T-helper 9 cell (primary cell): ENCODE measurements at places on chromosomes 4 and X.

DNA sequence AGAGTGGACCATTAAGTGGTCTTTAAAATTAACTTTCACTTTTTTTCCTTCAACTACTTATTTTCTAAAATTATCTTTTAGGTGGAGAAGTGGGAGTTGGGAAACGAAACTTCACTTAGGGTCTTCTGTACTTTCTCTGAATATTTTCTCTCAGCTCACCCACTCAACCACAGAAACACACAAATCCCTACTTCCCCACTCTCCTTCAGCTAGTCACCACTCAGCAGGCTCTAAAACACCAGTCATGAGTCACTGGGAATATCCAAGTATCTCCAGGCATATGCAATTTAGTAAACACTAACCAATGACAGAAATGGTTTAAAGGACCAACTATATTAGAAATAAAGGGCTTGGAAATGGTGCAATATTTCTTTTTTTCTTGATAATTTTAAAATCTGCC, 153.0 kb upstream of the RPS6KA6 start:
- DNase-seq, result no peak

DNA sequence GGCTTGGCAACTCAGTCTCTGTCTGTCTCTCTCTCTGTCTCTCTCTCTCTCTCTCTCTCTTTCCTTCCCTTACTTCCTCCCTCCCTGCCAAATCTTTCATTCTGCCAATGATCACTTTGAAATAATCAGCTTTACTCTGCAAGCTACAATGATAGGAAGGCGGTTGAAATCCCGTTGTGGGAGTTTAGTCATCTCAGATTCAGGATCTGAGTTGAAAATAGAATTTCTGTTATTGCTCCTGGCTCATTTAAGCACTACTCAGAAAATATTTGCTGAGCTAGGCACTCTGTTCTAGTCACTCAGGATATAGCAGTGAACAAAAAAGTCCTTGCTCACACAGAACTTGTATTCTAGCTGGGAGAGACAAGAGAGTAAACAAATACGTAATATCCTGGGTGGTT, 56.3 kb upstream of the DCTD start:
- no peak for DNase-seq

GRCh38 chr4:3234171-3235029, 14.6 kb upstream of the MSANTD1 start:
- no peak for DNase-seq

- DNase-seq, result no peak
Observed at GRCh38 chr4:150145946-150146340, 67.7 kb downstream of the DCLK2 start.

- no peak for DNase-seq
Observed at GRCh38 chr4:41532882-41533281, 5.1 kb upstream of the LIMCH1 start.

GRCh38 chr4:96766359-96766758, 926.5 kb downstream of the PDHA2 start:
- no peak for DNase-seq

DNA sequence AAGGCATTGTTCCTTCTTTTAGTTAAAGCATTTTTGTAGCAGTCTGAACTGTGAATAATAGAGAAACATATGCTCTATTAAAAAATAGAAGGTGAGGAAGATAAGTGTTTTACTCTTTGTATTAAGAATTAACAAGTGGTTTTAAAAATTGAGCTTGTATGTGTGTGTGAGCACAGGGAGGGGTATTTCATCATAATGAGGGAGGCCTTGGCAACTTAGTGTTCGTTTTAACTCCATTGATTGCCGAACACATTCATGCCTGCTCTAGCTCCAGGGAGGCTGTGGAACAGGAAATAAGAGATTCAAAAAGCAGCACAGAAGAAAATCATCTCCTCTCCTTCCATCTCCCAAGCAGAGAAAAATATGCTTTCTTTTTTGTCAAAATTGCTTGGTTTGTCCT, 14.8 kb downstream of the SHROOM3 start:
- no peak for DNase-seq

DNA sequence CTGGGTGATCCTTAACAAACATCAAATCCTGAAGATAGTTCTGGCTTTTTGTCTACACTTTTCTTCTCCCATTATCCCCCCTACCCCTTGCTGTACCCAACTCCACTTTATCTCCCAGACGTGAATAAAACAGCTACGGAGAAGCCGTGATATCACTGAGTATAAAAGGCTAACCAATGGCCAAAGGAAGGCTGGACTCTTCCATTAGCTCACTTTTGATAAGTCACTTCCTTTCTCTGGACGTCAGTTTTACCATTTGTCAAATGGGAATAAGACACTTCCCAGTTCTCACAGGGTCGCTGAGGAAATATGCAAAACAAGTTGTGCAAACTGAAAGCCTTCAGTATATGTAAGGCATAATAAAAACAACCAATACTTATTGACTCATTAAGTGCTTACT, 38.6 kb upstream of the EDA2R start:
- no peak for DNase-seq

DNA sequence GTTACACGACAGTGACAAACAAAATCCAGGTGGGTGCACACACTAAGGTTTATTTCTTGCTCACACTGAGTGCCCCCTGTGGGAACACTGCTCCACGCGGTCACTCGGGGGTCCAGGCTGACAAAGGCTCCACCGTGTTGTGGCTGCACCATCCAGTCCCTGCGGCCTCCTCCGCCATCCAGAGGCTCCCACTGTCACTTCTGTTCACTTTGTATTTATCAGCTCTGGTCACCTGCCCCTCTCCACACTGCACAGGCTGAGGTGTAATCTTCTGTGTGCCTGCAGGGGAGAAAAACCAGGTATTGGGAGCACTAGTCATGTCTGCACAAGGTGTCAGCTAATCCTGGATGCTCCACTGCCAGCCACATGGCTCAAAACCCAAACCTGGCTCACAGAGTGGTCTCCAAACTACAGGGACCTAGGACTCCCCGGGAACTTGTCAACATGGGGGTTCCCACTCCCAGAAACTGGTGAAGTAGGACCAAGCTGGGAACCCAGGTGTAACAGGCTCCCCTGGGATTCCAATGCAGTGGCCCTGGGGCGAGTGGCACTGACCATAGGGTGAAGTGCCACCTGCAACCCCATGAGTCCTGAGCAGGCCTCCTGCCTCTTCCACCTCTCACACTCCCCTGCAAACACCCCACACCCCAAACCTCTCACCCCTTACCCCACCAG, 25.5 kb downstream of the HMX1 start:
- DNase-seq, result no peak

GRCh38 chr4:123158576-123158975, 236.2 kb upstream of the NUDT6 start:
- no peak for DNase-seq

GRCh38 chr4:2908686-2909085, 54.5 kb downstream of the NOP14 start:
- no peak for DNase-seq

- no peak for DNase-seq
Observed at GRCh38 chr4:2615821-2616220, 79.4 kb downstream of the FAM193A start.

GRCh38 chr4:2833671-2834000, 10.0 kb upstream of the ADD1 start:
- DNase-seq, result no peak

GRCh38 chrX:15854080-15854655, 445 bp downstream of the AP1S2 start:
- DNase-seq, result peak; percentile 41

DNA sequence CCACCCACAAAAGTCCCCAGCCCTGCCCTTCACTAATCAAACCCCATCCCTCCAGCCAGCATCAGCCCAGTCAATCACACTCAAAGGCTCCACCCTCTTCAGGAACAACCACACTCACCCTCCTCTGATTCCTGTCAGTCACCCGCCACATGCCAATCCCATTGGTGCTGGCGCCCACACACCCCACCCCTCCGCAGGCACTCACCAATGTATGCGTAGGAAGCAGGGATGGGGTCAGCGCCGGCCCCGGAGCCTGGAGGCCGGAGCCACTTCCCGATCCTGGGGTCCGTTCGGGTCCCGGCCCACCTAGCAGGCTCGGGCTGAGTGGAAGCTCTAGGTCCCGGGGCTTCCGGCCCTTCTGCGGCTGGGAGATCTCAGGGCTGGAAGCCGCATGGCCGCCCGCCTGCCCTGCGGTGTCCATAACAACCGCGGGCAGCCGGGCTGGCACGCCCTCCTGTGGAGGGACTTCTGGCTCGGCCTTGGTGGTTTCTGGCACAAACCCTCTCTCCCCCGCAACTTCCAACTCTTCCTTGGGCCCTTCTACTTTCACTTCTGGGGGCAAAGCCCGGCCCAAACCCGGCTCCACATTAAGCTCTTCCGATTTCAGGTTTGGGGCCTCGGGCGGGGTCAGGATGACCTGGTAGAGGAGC, 7.9 kb upstream of the CFP start:
- no peak for DNase-seq

DNA sequence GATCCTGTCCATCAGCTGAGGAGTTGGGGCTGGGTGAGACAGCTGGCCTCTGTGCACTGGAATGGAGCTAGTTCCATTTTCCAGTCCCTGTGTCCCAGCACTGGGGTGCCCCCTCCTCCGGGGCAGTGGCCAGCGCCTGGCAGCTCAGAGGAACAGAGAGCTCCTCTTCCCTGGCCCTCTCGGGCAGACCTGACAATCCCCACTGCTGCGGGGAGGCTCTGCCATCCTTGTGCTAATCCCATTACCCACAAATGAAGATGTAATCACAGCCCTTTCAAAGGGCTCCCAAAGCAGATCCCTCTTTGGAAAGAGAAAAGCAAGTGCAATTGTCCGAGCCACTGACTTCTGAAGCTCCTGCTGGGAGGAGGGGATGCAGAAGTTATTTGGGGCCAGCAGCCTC, 75.1 kb upstream of the MSX1 start:
- no peak for DNase-seq

DNA sequence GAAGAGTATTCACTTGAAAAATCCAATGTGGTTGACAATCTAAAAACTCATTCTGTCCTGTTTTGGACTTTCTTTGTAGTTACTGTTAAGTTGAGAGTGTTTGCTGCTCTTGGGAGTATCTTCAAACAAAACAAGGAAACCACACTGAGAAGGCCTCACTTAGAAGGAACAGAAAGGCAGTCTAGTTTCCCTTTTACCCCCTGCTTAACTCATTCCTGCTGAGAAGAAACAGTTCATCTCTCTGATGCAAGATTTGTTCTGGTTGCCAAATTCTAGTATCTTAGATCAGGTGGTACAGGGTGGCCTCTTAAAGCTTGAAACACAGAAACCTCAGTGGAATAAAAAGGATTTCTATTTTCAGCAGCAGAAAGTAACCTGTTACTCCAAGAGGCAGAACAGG, 41.4 kb downstream of the GUCY2F start:
- DNase-seq, result no peak

DNA sequence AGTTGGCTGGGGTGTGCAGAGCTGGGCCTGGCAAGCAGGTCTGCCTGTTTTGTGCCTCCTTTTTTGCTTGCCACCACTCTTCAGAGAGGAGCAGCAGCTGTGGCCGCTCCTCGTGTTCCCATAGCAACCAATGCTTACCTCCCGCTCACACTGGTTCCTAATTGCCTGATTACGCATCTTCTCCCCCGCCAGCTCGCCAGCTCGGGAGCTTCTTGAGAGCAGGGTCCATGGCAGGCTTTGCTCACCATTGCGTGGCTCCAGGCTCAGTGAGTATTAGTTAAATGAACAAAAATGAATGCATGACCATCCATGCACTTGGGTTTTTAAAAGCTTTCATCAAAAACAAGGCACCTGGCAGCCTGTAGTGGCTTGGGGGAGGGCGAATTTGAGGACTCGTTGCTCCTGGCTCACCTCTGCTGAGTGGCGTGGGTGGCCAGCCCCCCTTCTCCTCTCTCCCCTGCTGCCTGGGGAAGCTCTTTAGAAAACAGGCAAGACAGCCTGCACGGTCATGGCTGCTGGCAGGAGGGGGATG, 14.2 kb upstream of the PJA1 start:
- no peak for DNase-seq

DNA sequence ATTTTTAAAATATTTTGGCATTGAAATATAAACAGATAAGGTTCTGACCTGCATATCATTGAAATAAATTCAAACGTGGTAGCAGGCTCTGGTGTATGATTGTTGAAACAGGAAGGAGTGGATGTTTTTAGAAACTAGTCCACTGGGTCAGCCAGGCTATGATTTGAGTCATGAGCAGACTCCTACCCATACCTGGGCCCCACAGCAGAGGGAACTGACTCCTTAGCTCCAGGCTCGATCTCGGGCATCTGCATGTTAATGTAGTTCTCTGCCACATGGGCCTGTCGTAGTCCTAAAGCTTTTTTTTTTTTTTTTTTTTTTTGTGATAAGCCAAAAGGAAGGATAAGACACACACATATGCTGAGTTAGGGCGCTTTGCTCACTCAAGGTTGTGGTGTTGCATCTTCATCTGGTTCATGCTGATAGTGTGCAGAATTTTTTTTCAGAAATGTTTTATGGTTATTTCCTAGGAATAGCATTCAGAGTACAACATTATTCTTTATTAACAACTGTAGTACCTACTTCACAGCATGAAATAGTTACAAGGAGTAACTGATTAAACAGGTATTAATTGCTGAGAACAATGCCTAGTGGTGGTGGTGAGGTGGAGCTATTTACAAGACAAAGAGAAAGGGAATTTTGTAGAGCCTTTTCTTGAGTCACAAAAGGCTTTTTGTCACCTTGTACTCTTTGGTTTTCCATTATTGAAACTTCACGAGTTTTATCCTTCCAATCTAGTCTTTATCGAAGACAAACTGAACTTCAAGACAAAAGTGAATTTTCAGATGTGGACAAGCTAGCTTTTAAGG, 27.3 kb downstream of the OFD1 start:
- DNase-seq, result no peak

DNA sequence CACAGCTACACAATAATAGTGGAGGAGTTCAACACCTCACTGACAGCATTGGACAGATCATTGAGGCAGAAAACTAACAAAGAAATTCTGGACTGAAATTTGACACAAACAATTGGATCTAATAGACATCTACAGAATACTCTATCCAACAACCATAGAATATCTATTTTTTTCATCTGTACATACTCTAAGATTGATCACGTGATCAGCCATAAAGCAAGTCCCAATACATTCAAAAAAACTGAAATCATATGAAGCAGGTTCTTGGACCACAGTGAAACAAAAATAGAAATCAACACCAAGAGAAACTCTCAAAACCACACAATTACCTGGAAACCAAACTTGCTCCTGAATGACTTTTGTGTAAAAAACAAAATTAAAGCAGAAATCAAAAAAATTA, 12.2 kb upstream of the IDS start:
- DNase-seq, result no peak

- peak; percentile 60 for DNase-seq
Observed at GRCh38 chrX:53312946-53313727, 31.8 kb upstream of the IQSEC2 start.

DNA sequence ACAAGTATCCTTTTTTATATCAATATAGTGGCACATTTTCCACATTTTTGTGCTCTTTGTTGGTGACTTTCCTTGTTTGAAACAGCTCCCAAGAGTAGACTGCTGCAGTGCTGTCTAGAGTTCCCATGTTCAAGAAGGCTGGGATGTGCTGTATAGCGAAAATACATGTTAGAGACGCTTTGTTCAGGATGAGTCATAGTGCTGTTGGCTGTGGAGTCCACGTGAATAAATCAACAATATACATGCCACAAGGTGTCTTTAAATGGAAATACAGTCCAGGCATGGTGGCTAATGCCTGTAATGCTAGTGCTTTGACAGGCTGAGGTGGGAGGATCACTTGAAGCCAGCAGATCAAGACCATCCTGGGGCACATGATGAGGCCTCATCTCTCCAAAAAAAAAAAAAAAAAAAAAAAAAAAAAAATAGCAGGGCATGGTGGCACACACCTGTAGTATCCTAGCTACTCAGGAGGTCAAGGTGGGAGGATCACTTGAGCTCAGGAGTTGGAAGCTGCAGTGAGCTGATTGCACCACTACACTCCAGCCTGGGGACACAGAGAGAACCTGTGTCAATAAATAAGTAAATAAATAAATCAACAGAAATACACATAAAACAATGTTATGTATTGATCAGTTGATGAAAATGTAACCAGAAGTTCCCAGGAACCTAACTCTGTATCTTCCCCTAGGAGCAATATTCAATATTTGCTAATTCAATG, 256.8 kb upstream of the STS start:
- DNase-seq, result no peak
